ENCODE measurements at places on chromosomes 7 and 10. TPM values are rescaled to one million over a fixed set of nuclear protein-coding genes. Genes with fewer than 3 reads are reported as not detected.
A peak's percentile ranks its signal among the peaks of the same experiment; 100 is the strongest.

Gene RPA3
- total RNA-seq, result 1.4 TPM

Gene SRGN
- total RNA-seq, result 26.4 TPM

Gene TSPAN33
- total RNA-seq, result 3.2 TPM

Gene FHIP2A
- 21.1 TPM for total RNA-seq

Gene CCDC3
- total RNA-seq, result 0.75 TPM

Gene MGAM2
- 84.5 TPM for total RNA-seq

Gene GPR85
- total RNA-seq, result not detected

Gene ZNF365
- total RNA-seq, result not detected

GRCh38 chr7:98423043-98423442, 22.2 kb upstream of the BAIAP2L1 start:
- H3K27ac ChIP-seq, result no peak overlapping the region
- H3K4me3 ChIP-seq, result no peak overlapping the region
- peaks cover 3% of the 10 kb centered on the region for H3K4me1 ChIP-seq

- H3K27ac ChIP-seq, result peak overlapping the region; percentile 78
- peaks cover 16% of the 10 kb centered on the region for H3K4me1 ChIP-seq
- H3K36me3 ChIP-seq, result no peaks in the 10 kb centered on the region
- no peaks in the 10 kb centered on the region for H3K27me3 ChIP-seq
- no peak for DNase-seq
These were observed 5.7 kb upstream of the MKRN1 start for GRCh38 chr7:140484951-140485499.

- no peaks in the 10 kb centered on the region for H3K36me3 ChIP-seq
- H3K27me3 ChIP-seq, result peaks cover 8% of the 10 kb centered on the region
- DNase-seq, result no peak
- peaks cover 3% of the 10 kb centered on the region for H3K4me1 ChIP-seq
- no peak overlapping the region for H3K4me3 ChIP-seq
- no peak overlapping the region for H3K27ac ChIP-seq
These were observed 1.3 kb upstream of the DMBT1 start for GRCh38 chr10:122559228-122559627.

- DNase-seq, result no peak
- H3K4me1 ChIP-seq, result no peaks in the 10 kb centered on the region
- H3K4me3 ChIP-seq, result no peak overlapping the region
- H3K27me3 ChIP-seq, result peaks cover 51% of the 10 kb centered on the region
- no peak overlapping the region for H3K27ac ChIP-seq
These were observed 2.1 kb downstream of the GRM3 start for GRCh38 chr7:86645676-86646276.

GRCh38 chr7:87312215-87312865, 33.1 kb upstream of the CROT start:
- H3K27me3 ChIP-seq, result no peaks in the 10 kb centered on the region
- no peak overlapping the region for H3K4me3 ChIP-seq
- peak; percentile 63 for DNase-seq
- H3K4me1 ChIP-seq, result no peaks in the 10 kb centered on the region

- H3K27me3 ChIP-seq, result no peaks in the 10 kb centered on the region
- no peak overlapping the region for H3K4me3 ChIP-seq
- DNase-seq, result no peak
- H3K36me3 ChIP-seq, result no peaks in the 10 kb centered on the region
- H3K4me1 ChIP-seq, result no peaks in the 10 kb centered on the region
These were observed 83.5 kb downstream of the OTUD1 start for GRCh38 chr10:23522345-23522744.

- no peak overlapping the region for H3K27ac ChIP-seq
- H3K4me1 ChIP-seq, result no peaks in the 10 kb centered on the region
- no peak for DNase-seq
These were observed 8.7 kb upstream of the PLXNA4 start for GRCh38 chr7:132584796-132585494.

DNA sequence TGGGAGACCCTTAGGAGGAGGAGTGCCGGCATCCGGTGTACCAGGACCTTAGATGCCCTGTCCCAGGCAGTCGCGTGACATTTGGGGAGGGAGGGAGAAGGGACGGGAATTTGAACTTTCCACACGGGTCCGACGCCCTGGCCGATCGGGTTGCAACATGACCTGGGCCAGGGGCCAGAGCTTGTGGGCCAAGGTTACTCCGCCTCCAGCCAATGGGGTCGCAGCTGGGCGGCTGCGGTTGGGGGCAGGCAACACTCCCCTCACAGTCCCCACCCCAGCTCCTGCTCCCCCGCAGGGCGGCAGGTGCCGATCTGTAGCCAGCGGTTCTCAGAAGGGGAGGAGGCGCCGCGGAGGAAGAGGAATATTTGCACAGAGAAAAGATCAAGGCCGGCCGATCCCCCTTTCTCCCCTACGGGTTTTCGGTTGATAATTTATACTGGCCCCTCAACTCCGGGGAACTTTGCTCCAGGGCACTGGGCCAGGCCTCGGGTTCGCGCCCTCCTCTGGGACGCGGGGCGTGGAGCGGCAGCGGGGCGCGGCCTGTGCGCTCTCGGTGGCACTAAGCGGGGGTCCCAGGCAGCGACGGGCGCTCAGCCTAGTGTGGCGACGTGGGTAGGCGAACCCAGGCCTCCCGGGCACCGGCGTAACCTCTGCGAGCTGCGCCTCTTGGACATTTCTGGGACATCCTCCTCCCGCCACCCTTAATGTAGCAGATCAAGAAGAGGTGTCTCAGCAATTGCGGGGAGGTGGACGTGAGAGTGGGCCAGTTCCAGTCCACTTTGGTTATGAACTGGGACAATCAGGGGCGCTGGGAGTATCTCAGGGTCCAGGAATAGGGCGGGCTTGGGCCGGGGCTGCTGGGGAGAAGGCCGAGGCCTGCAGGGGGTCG, 1.2 kb downstream of the MLXIPL start:
- no peak overlapping the region for H3K27ac ChIP-seq
- H3K36me3 ChIP-seq, result no peaks in the 10 kb centered on the region

Data from transverse colon (tissue), 4 donors.